ENCODE measurements at places on chromosomes 1 and 21.
A peak's percentile ranks its signal among the peaks of the same experiment; 100 is the strongest.

DNA sequence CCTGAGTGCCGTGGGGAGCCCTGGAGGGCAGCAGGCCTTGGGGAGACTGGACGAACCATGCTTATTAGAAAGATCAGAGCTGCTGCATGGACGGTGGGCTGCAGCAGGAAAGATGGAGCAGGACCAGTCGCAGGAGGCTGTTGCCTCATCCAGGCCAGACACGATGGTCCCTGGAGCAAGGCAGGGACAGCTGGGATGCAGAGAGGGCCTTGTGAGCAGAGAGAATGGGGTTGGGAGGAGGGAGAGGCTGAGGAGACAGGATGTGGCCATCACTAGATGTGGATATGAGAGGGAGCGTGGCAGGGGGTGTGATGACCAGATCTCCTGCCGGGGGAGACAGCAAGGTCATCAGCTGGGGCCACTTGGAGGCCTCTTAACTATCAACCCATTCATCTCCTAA, 727.6 kb downstream of the PTPRU start:
- DNase-seq, result no peak

DNA sequence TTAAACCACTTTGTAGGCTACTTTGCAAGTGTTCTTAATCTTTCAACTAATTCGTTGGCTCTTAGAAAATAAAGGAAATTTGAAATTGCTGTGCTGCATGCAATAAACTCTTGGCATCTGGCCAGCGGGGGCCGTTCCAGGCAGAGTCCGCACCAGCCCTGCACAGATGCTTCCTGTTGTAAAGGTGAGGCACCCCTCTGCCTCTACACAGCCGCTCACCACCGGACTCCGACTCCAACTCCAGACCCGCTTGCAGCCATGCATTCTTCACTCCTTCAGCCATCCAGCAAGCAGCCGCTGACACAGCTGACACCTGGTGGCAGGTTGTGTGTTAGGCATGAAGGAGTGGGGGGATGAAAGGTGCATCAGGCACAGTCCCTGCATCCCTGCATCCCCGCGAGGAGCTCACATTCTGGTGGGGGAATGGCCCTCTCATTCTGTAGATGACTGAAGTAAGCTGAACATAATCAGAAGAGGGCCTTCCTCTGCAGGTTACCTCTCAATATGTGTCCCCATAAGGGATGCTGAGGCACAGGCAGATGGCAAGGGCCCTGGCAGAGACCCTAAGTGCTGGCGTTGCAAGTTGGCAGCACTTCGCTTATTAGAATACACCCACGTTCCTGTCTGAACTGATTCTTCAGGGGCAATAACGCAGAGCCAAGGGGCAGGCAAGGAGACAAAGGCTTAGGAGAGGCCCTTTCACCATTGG, 56.8 kb downstream of the GLIS1 start:
- peak; percentile 9 for DNase-seq

GRCh38 chr1:39269349-39269748, 64.9 kb downstream of the MACF1 start:
- DNase-seq, result no peak

- no peak for DNase-seq
These were observed 272.5 kb downstream of the SIPA1L2 start for GRCh38 chr1:232357416-232357815.

GRCh38 chr21:17964199-17964598, 145.0 kb upstream of the C21orf91 start:
- no peak for DNase-seq

DNA sequence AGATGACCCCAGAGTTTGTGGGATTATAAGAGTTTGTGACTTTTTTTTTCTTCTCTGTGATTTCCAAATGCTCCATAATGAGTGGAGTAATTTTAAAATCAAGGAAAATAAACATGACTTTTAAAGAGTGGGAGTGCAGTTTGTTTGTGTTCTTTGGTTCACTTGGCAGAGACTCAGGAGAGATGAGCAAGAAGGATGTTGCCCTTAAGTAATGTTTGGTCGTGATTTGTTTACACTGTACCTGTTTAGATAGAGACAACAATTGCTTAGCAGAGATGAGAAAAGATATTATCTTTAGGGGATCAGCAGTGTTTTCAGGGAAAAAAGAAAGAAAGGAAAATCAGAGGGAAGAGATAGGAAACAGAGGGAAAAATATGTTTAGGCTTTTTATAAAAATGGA, 170.8 kb downstream of the ADSS2 start:
- DNase-seq, result no peak

Data from stimulated activated CD8-positive, alpha-beta memory T cell treated with anti-CD3 and anti-CD28 coated beads, Interleukin-4, amount 100 ng/mL, for 1 hour (primary cell).